ENCODE measurements at places on chromosomes 2 and 18. TPM values are rescaled to one million over a fixed set of nuclear protein-coding genes. Genes with fewer than 3 reads are reported as not detected.

STPG4 gene
- total RNA-seq, result under 0.01 TPM

GCKR gene
- total RNA-seq, result 1.9 TPM

COL3A1 gene
- total RNA-seq, result 1,261 TPM

ASTL gene
- not detected for total RNA-seq

SLC9A2 gene
- total RNA-seq, result not detected

DSG2 gene
- 0.19 TPM for total RNA-seq

SLC4A3 gene
- total RNA-seq, result 4.2 TPM

RMND5A gene
- 25.1 TPM for total RNA-seq

C2orf80 gene
- total RNA-seq, result not detected

FAHD2A gene
- 15.5 TPM for total RNA-seq

PPP1CB gene
- total RNA-seq, result 206 TPM

CFAP221 gene
- under 0.01 TPM for total RNA-seq

HSBP1L1 gene
- total RNA-seq, result 0.77 TPM

GPR39 gene
- total RNA-seq, result 2.3 TPM

CDH20 gene
- 0.28 TPM for total RNA-seq

CNDP2 gene
- 84.0 TPM for total RNA-seq

ATIC gene
- total RNA-seq, result 50.2 TPM

ELOA2 gene
- total RNA-seq, result not detected

ZNF385B gene
- not detected for total RNA-seq

POMC gene
- 0.85 TPM for total RNA-seq

ITGA4 gene
- total RNA-seq, result 86.3 TPM

ACAA2 gene
- total RNA-seq, result 40.6 TPM

ALLC gene
- total RNA-seq, result under 0.01 TPM

SNORC gene
- total RNA-seq, result 0.56 TPM

PTPRN gene
- 12.7 TPM for total RNA-seq

HNRNPLL gene
- total RNA-seq, result 37.8 TPM

POTEJ gene
- total RNA-seq, result not detected

WDR33 gene
- 24.0 TPM for total RNA-seq

CFAP53 gene
- total RNA-seq, result 0.85 TPM

INHBB gene
- total RNA-seq, result 0.85 TPM

RESP18 gene
- total RNA-seq, result not detected

OXER1 gene
- not detected for total RNA-seq

ZSWIM2 gene
- under 0.01 TPM for total RNA-seq

CHST9 gene
- total RNA-seq, result under 0.01 TPM

SLC16A14 gene
- total RNA-seq, result 0.58 TPM

TUBA3E gene
- not detected for total RNA-seq

DPP10 gene
- total RNA-seq, result not detected

PLA2R1 gene
- 17.2 TPM for total RNA-seq

WNT10A gene
- total RNA-seq, result under 0.01 TPM

OBSL1 gene
- 26.6 TPM for total RNA-seq

CNPPD1 gene
- 16.3 TPM for total RNA-seq

EFR3B gene
- 1.7 TPM for total RNA-seq

DQX1 gene
- not detected for total RNA-seq

PROC gene
- total RNA-seq, result under 0.01 TPM

NCKAP5 gene
- 9.9 TPM for total RNA-seq

CRYBA2 gene
- not detected for total RNA-seq

PAX8 gene
- 0.38 TPM for total RNA-seq

CPO gene
- under 0.01 TPM for total RNA-seq

SP140 gene
- total RNA-seq, result not detected

TWIST2 gene
- total RNA-seq, result 13.4 TPM

LYPD6 gene
- under 0.01 TPM for total RNA-seq

SLC30A3 gene
- under 0.01 TPM for total RNA-seq

REG1B gene
- not detected for total RNA-seq

FNDC4 gene
- 24.5 TPM for total RNA-seq

DYNAP gene
- not detected for total RNA-seq

MERTK gene
- total RNA-seq, result 1.7 TPM

DTYMK gene
- 72.7 TPM for total RNA-seq

LHCGR gene
- not detected for total RNA-seq

Data from regular cardiac myocyte (primary cell).